GF-D8 (cell line): ENCODE measurements at places on chromosomes 13 and 19.

GRCh38 chr19:17527326-17527725, 15.9 kb downstream of the PGLS start:
- no peak for DNase-seq

- DNase-seq, result no peak
Measured at GRCh38 chr13:27005976-27006518, 165.6 kb downstream of the USP12 start.

DNA sequence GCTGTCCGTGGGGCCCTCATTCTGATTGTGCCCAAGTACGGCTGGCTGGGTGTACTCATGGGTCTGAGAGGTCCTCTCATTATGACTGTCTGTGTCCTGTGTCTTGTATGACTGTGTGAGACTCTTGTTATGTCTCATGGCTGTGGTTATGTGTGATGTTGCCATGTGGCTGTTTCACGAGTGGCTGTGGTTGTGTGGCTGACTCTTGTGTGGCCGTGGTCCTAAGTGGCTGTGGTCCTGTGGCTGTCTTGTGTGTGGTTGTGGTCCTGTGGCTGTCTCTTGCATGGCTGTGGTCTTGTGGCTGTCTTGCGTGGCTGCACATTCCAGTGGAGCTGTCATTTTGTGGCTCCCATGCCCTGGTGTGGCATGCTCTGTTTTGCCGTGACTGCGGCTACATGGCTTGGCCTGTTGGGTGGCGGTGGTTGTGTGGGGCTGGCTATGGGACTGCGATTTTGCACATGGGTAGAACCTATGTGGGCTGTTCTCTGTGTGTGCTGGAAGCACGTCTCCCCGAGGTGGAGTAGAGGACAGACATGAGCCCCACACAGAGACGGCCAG, 2.5 kb downstream of the LYL1 start:
- peak; percentile 68 for DNase-seq

DNA sequence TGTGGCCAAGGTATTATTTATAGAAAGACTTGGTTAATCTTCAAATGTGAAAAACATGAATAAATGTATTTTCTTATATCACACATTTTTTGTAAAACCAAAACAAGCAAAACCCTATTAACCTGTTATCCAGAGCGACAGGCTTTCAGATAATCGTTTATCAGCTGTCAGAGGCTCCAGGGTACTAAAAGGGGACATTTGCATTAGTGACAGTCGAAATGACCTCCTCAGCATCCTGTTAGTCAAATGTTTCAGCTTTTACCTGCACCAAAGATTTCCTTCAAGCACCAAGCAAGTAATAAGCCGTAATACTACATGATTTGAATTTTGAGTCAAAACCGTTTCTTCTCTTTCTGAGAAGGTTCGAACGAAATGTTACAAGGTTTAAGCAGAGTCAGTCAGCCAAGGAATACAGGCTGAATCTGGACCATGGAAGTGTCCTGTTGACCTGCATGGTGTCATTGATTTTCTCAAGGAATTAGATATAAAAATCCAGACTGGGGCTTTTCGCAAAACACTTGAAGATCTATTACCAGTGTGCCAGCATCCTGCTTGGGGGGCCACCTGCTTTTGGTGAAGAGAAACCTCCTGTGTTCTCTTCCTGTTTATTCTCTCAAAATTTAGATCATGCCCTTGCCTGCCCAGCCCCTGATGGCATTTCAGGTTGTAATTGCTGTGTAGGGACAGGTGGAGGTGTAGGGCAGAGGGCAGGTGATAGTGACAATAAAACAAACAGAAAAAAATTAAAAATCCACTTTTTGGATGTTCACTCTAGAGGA, 11.3 kb upstream of the RFC3 start:
- no peak for DNase-seq

DNA sequence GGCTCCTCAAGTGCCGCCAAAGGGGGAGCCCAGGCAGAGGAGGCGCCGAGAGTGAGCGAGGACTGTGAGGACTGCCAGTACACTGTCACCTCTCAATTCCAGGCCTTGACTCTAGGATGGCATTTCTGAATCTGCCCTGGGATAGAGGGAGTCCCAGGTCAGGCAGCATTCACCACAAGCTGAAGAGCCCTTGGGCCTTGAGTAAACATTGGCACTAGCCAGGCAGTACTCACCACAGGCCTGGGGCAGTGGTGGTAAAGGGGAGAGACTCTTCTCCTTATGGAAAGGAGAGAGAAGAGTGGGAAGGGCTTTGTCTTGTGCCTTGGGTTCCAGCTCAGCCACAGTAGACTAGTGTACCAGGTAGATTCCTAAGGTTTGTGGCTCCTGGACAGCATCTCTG, 39.7 kb upstream of the HTR2A start:
- DNase-seq, result no peak

GRCh38 chr19:29878973-29879654, 62.9 kb upstream of the URI1 start:
- no peak for DNase-seq

DNA sequence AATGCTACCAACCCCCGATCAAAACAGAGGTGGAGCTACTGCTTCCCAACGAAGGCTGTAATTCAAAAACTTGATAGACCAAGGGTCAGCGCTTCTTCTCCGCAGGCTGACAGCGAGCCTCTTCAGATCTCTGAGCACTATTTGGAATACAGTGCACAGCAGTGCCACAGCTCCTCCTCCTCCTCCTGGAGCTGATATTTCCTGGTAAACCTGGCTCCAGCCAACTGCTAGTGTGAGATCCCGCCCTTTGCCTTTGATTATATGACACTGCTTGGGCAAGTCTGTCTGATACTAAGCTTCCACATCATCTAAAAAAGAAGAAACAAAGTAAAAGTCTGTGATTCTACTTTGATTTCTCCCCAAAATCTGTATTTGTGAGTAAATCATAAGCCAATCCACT, 710.5 kb downstream of the DACH1 start:
- no peak for DNase-seq
